Glomerular endothelial cell (primary cell): ENCODE measurements at places on chromosomes 12 and 14. TPM values are rescaled to one million over a fixed set of nuclear protein-coding genes. Genes with fewer than 3 reads are reported as not detected.

SLC25A21 gene
- 0.58 and 1.7 TPM in 2 replicates for total RNA-seq

- DNase-seq: no peak
These were observed 340.9 kb downstream of the AACS start for GRCh38 chr12:125406131-125406530.

PLA2G1B gene
- total RNA-seq: not detected in 2 replicates

DNA sequence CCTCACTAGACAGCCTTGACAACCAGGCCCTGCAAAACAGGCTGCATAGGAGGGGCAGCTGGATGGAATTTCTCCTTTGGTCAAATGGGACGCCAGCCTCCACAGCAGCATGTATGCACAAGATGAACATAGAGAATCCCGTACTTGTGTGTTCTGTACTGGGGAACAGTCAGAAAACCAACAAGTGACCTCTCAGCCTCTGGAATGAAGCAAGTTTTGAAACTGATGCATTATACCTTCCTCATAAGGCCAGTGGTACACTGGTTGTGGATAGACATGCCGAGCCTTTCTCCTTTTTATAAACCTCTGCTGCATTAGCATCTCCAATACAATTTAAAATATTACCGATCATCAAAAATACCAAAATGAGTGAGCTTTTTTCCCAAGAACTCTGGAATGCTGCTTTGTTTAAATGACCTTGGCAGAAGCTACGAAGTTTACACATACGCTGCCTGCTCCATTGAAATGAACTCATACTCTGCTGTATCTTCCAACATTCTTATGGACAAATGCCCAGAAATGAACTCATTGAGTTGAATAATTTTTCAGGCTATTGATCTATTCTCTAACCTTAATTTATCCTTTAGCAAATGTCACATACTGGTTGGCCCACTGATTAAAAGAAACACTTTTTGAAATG lies 47.6 kb upstream of the FERMT2 start:
- DNase-seq: no peak

ACSM4 gene
- total RNA-seq: not detected in 2 replicates

DNA sequence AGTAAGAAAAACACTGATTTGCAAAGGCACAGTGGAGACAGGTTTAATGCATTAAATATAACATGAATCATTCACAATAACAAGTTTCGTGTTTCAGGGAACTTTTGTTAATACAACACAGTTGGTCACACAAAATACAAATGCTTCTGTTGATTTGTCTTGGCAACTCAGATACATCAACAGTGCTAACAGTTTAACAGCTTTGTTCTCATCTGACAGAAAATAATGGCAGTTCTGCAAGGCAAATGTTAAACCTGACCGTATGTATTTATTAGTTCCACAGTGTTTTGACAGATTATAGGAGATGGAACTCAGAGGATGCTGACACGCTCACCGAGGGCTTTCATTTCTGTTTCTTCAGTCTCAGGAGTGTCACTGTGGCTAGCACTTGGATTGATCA lies 350.7 kb downstream of the PRKD1 start:
- DNase-seq: no peak
